ENCODE measurements at places on chromosomes 12 and 14.

DNA sequence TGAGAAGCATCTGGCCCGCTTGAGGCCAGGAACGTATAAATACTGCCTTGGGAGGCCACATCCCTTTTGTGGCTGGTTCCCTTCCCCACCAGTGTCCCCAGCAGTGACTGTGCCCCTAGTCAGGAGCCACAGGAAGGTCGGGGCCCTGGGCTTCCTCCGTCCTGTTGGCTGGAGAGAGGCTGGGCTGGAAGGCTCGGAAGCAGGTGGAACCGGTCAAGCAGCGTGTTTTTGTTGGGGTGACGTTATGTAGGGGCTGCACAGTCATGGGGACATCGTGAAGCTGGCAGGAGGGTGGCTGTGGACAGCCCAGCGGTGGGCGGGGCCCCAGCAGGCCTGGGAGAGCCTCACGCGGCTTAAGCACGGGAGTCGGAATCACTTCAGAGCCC is 10.1 kb downstream of the XRCC3 start:
- DNase-seq, result no peak

DNA sequence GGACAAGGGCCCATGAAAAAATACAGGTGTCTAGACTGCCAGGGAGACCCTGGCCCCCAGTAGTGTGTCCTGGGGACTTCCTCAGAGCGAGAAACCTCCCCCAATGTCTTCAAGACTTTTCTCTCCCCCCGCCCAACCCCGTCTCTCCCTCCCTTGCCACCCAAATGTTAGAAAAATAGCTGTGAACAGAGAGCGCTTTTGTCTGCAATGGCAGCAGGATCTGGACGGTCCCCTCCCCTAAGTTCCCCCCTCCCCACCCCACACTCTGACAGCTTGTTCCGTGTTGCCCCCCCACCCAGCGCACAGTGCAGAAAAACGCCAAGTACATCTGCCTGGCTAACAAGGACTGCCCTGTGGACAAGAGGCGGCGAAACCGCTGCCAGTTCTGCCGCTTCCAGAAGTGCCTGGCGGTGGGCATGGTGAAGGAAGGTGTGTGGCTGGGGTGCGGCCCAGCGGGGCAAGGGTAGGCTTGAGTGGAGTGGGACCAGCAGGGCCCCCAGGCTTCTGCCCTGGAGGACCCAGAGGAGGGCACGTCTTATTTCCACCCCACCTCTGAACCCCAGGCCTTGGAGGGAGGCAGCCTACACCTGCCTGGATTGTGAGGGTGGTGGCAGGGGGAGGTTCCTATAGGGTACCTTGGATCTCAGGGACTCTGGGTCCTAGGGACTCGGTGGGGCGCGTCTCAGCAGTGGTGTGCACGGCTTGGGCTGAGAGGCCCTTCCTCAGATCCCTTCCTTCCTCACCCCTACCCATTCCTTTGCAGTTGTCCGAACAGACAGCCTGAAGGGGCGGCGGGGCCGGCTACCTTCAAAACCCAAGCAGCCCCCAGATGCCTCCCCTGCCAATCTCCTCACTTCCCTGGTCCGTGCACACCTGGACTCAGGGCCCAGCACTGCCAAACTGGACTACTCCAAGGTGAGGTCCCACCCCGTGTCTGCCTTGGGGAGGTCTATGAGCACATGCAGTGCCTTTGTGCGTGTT is 4.8 kb downstream of the NR4A1 start:
- DNase-seq, result no peak

- DNase-seq, result no peak
Measured at GRCh38 chr12:84290168-84290567, 622.4 kb downstream of the SLC6A15 start.

DNA sequence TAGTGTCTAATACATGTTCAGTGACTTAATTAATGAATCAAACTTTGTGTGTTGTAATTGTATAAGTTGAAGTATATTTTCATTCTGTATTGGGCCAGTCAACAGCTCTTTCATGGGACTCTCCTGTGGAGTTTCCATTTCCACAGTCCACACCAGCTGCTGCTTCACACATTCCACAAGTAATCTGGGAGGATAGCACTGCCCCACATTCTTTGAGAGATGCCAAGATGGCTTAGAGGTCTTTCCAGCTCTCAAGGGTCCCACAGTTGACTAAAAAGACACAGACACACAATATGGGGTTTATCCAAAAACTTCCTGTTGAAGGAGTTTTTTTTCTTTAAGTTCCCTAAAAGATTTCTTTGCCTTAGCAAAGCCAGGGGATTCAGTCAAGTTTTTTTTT is 408.3 kb downstream of the AACS start:
- no peak for DNase-seq

- DNase-seq, result no peak
Measured at GRCh38 chr14:47935332-47935731, 259.9 kb upstream of the MDGA2 start.

DNA sequence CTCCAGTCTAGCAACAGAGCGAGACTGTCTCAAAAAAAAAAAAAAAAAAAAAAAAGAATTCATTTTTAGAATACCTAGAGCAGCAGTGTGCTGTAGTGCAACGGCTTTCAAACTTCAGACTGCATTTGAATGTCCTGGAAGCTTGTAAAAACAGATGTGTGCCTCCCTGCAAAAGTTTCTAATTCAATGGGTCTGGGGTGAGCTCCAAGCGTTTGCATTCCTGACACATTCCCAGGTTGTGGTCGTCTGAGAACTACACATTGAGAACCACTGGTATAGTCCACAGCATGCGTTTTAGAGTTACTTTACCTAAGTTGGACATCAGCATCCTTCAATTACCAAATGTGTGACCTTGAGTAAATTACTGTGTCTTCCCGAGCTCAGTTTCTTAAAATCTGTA is 816.8 kb downstream of the NRXN3 start:
- no peak for DNase-seq

DNA sequence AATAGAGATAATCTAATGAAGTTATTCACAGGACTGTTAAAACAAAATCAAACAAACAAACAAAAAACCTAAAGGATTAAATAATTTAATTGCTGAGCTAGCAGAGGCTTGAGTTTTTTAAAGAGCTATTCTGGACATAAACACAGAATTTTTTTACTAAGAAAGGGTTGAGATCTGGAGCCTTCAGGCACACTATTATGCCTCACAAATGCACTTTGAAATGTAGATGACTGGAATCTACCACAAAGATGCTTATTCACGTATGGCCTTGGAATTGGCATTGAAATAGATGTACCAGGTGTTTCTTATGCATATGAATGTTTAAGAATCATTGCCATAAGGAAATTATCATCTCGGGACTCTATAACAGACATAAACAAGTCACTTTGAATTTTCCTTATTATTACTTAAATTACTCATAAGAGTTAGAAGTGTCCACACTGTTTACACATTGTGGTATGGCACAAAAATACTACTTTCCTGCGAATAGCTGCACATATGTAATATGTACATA is 21.6 kb downstream of the PUS7L start:
- DNase-seq, result peak; percentile 18

GRCh38 chr12:75476071-75476470 is 4.5 kb upstream of the GLIPR1 start:
- peak; percentile 36 for DNase-seq

DNA sequence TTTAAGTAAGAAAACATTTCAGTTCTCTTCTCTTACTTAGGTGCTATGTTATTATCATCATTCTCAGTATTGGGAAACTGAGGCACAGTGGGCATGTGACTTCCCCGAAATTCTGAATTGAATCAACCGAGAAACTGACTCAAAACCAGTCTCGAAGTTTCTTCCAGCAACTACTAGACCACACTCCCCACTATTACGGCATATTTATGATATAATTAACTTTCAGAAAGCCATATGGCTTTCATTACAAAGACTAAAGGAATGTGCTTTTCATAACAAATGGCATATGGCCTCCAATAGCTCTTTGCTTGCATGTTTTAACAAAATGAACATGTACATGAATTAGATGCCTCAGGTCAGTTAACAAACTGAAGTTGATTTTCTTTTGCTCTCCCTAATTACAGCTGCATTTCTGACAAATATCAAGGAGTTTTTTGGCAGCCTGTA is 182.9 kb upstream of the SLC38A2 start:
- peak; percentile 93 for DNase-seq

- no peak for DNase-seq
Measured at GRCh38 chr14:38121320-38122020, 86.2 kb upstream of the SSTR1 start.

- no peak for DNase-seq
Measured at GRCh38 chr14:23442721-23443356, 7.4 kb upstream of the MYH7 start.

DNA sequence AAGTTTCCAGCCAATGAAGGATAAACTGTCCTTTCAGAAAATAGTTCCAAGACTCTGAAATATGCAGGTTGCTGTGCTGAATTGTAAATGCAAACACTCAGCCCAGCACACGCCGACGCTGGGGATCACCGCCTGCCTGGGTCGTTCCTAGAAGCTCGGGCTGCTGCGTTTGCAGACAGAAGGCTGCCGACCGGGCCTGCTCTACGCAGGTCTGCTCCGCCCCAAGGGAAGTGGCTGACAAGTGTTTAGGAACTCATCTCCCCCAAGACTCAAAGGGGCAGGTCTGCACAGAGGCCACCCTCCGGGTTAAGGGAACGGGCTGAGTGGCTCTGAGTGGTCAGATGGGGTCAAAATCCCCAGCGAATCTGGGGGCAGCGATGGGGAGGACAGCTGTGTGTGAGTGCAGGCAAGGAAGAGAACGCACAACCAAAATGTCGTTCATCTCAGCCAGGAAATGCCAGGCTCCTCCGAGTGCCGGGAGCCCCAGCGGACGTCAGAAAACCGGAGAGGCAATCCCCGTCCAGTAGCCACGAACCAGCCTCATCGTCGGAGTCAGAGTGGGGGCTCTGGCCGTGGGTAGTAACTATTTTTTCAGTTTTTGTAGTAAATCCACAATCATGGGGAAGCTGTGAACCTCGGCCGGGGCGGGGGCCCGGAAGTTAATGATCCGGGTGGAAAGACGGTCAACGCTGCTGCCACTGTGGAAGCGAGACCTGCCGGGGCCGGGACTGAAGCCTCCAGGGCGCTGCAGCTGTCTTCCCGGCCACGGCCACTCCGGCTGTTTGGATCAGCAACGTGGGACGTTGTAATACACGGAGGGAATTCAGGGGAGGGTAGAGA is 6.0 kb downstream of the GALNT9 start:
- DNase-seq, result no peak

DNA sequence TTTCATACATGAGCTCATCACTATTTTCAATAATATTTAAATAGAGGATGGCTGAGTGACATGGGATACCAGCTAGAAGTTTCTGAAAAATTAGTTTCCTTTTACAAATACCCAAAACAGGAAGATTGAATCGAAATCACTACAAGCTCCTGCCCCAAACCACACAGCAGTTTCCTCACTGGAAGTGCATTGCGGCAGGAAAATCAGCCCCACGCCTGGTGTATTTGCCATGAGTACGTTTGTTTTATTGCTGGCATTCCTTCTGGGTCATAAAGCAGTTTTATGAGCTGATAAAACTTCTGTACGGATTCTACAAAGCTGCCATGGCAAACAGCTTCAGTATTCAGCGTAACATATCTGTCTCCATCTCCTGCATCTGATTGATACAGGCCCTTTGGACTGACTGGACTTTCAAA is 23.7 kb downstream of the CDC42BPB start:
- no peak for DNase-seq

GRCh38 chr14:103910262-103910935 is 17.9 kb upstream of the TDRD9 start:
- peak; percentile 68 for DNase-seq

DNA sequence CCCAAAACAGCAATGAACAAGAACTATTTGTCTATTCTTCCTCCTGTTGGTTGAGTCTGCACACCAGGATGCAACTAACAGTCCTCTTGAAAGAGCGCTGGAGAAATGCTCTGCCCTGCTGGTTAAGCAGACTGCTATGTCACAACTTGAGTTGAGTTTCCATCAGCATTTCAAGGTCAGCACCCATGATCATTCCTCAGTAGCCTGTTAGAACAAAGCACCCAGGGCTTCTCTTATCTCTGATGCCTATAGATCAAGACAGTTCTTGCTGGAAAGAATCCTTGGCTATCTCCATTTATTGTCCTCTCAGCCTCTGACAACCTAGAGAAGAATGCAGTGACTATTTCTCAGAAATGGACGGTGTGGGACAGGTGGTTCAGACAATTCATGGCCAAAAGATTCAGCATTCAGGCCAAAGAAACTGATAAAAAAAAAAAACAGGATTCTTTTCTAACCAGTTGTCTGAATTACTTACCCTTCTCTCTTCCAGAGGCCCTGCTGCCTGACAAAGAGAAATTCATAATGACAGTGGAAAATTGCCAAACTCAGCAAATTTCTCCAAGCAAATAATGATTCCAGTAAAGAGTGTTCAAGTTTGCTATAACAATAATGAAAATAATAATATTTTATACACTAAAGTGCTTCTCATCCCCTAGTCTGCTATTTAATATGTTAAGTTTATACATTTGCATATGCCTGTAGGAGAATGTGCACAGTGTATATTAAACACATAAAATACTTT is 306.7 kb downstream of the EMP1 start:
- DNase-seq, result peak; percentile 11

GRCh38 chr12:71578694-71579258 is 84.9 kb downstream of the ZFC3H1 start:
- DNase-seq, result no peak

DNA sequence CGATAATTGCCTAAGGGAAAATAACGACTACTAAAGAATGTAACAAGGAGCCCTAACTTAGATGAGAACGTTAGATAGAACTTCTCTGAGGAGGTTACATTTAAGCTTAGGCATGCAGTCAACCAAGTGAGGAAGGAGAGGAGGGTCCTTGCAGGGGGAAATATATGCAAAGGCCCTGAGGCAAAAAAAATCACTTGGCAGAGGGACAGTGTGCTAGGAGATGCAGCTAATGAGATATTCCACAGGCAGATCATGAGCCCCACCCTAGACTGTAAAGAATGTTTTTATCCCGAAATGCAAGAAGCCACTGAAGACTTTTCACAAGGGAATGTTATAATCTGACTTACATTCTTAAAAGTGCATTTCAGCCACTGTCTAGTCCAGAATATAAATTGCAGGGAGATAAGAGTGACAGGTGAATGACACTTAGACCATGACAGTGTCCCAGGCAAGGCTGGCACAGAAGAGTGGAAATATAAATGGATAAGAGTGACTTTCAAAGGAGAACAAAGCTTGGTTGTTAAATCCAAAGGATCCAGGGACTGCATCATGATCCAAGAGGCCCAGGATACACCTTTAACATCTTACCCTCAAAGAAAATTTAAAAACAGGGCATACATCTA is 61.0 kb downstream of the PPM1H start:
- DNase-seq, result no peak

DNA sequence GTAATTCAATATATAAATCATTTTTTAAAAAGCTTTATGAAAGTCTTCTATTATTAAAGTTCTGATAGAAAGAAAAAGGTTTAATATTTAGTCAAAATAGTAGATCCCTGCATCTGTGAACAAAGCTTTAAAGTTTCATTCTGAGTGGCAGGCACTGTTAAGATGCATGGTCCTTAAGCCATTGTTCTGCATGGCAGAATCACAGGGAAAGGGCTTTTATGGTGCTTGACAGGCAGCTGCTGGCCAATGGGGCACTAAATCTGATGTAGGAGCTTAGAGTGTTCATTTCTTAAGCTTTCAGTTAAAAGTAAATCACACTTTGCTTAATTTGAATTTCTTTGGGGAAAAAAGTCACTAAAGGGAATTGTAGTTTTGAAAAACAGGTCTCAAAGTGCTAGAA is 148.2 kb downstream of the PLEKHA5 start:
- no peak for DNase-seq
